ENCODE measurements at places on chromosomes 16 and 17.

- DNase-seq: no peak
Measured at GRCh38 chr17:40103688-40104087, 3.3 kb upstream of the NR1D1 start.

GRCh38 chr17:57174591-57174990, 81.7 kb upstream of the MSI2 start:
- no peak for DNase-seq

DNA sequence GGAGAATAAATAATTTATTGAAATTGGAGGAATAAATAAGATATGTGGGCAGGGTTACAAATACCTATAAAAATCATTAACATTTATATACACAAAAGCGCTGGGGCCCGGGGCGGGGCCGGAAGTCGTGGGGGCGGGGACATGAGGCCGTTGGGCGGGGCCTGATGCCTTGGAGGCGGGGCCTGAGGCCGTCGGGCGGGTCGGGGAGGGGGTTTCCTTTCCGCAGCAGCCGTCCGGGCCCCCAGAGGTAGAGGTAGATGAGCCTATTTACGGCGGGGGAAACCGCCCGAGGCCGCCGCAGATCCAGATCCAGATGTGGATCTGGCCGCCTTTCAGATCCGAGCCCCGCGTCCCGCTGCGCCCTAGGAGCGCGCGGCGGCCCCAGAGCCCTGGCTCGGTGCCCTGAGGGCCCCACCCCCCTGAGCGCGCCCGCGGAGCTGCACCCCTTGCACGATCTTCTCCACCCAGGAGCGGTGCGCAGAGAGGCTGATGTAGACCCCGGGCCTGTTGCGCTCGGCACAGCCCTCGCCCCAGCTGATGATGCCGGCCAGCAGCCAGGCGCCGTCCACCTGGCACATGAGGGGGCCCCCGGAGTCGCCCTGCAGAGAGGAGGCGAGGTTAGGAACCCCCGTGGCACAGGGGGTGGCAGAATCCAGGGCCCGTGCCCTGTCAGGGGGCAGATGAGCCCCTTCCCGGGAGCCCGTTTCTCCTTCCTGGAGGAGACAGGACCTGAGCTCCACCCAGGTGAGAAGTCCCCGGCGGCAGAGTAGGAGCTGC, 5.1 kb downstream of the PRSS22 start:
- no peak for DNase-seq

DNA sequence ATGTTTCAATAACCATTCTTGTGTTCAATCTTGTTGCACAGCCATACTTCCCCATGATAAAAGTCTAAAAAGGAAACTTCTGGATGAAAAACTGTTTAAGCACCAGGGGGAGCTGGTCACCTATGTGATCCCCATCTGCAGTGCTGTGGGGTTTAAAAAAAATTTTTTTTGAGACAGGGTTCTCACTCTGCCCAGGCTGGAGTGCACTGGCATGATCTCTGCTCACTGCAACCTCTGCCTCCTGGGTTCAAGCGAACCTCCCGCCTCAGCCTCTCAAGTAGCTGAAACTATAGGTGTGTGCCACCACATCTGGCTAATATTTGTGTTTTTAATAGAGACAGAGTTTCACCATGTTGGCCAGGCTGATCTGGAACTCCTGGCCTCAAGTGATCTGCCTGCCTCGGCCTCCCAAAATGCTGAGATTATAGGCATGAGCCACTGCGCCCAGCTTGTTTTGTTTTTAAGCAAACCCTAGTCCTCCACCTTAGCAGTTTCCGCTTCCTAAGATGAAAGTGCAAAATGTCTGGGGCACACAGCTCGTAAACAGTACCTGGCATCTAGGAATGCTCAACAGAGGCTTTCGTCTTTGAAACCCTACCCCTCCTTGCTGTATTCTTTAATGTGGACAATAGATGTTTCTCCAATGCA, 25.4 kb downstream of the DNAJA2 start:
- peak; percentile 48 for DNase-seq

DNA sequence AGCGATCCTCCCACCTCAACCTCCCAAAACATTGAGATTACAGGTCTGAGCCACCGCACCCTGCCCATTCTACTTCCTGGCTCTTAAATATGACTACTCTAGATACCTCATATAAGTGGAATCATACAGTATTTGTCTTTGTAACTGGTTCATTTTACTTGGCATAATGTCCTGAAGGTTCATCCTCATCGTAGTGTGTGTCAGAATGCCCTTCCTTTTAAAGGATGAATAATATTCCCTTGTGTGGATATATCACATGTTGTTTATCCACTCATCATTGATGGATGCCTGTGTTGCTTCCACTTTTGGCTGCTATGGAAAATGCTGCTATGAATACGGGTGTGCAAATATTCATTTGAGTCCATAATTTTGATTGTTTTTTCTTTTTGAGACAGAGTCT, 5.7 kb upstream of the CETP start:
- DNase-seq: no peak

DNA sequence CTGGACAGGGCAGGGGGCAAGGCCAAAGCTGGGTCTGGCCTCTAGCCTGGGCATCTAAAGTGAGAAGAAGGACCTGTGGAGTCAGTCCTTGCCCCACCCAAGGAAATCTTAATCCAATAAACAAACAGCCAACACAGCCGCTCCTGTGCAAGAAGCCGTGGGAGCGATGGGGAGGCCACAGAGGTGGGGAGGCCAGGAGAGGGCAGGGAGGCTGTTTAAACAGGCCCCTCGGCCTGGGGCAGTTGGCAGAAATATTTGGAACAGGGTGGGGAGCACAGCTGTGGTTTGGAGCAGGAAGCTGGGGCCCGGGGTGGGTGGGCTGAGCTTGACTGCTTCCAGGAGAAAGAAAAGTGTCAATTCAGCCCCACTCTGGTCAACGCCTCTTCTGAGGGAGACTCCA, 5.3 kb downstream of the ZNF385C start:
- no peak for DNase-seq

- DNase-seq: no peak
Measured at GRCh38 chr16:66378741-66379570, 12.5 kb downstream of the CDH5 start.

DNA sequence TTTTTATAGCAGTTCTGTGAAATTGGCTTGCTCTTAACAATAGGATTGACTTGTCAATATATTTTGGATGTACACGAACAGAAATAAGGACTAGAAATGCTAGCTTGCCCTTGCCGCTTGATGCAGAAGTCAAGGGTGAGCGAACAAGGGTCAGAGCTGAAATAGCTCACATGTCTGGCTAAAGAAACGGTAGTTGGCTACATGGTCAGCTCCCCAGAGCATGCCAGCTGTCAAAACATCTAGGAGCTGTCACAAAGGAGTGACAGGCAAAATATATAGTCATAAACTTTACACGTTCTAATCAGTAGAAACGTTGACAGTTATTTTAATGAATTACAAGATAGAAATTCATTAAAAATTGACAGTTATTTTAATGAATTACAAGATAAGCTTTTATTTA, 2.9 kb upstream of the MEIOB start:
- no peak for DNase-seq

Data from astrocyte of the spinal cord (primary cell).